ENCODE measurements at places on chromosomes 4 and X. TPM values are rescaled to one million over a fixed set of nuclear protein-coding genes. Genes with fewer than 3 reads are reported as not detected.

Gene MAGEC2
- not detected for total RNA-seq

Gene XAGE2
- not detected for total RNA-seq

Gene PNMA6A
- total RNA-seq, result 7.5 TPM

DNA sequence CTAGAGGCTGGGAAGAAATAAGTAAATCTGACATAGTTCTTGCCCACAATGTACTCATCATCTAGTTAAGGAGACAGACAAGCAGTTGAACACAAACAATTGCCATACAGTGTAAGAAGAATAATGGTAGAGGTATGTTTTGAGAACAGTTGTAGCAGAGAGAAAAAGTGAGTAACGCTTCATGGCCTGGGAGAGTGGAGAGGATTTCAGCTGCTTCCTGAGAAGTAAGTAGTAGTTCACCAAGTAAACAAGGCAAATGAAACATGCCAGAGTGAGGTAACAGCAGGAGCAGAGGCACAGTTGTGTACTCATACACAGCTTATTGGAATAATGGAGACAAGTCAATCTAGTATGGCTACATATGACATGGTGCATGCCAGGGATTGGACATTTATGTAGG, 53.6 kb upstream of the RAP2C start:
- DNase-seq, result no peak

- DNase-seq, result no peak
Observed at GRCh38 chr4:150327262-150327780, 249.1 kb downstream of the DCLK2 start.

DNA sequence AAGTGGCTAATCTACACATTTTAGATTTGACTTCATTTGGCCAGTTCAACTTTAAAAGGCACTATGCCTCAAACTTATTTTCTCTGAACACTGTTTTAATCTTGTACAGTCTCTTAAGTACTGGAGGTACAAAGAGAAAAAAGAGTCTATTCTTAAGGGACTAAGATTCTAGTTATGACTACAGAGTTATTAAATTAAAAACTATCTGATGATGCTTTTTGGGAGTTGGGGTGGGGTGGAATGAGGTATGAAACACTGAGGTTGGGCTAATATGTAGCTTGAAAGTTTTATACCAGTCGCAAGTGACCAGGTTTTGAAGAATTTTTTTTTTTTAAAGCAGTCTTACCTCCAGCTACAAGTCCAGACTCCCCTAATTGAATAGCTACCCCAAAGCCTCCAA, 17.7 kb upstream of the GPR34 start:
- DNase-seq, result no peak

DNA sequence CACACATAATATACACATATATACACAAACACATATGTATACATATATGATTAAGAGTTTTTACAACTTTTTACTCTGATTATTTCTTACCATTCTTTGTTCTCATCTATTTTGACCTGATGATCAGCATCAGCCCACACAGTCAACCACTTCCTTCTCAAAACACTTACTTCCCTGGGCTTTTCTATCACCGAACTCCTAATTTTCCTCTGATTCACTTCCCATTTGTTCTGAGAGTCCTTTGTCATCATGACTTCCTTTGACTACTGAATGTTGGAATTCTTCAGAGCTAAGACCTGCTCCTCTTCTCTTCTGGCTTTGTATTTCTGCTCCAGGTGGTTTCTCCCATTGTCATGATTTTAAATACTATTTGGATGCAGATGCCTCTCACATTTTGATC, 209.5 kb upstream of the AFF2 start:
- DNase-seq, result no peak

DNA sequence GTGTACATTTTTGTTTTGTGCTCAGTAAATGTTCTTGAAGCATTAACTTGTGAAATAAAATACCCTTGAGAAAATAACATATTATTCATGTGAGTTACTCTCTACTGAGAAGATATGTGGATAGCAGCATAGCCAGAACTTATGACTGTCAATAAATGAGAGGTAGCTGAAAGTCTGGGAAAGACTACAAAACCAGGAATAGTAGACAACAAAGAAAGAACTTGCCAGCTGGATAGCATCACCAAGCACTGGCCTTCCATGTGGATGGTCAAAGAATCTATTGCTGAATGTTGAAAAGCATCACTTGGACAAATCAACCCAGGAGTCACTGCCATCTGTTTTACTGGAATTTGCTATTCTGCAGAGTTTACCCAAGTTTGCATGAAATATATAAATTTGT, 650.0 kb upstream of the HTR2C start:
- DNase-seq, result no peak
